ENCODE measurements at places on chromosomes 7 and 10.

DNA sequence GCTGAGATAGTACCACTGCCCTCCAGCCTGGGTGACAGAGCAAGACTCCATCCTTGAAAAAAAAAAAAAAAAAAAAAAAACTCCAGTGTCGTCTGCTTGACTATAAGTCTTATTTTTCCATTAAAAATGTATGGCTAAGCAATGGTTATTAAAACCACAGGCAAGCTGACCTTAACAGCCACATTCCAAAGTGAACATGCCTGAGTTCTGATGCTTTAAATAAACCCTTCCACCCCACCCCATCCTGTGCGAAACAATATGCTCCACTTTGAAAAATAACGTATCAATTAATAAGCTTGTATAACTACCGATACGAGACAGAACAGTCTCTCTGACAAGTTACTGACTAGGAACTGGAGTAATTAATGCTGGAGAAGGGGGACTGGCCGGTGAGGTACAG is 63.7 kb downstream of the LARP4B start:
- no peak for DNase-seq

- DNase-seq, result no peak
Measured at GRCh38 chr7:139749545-139749944, 28.3 kb downstream of the HIPK2 start.

DNA sequence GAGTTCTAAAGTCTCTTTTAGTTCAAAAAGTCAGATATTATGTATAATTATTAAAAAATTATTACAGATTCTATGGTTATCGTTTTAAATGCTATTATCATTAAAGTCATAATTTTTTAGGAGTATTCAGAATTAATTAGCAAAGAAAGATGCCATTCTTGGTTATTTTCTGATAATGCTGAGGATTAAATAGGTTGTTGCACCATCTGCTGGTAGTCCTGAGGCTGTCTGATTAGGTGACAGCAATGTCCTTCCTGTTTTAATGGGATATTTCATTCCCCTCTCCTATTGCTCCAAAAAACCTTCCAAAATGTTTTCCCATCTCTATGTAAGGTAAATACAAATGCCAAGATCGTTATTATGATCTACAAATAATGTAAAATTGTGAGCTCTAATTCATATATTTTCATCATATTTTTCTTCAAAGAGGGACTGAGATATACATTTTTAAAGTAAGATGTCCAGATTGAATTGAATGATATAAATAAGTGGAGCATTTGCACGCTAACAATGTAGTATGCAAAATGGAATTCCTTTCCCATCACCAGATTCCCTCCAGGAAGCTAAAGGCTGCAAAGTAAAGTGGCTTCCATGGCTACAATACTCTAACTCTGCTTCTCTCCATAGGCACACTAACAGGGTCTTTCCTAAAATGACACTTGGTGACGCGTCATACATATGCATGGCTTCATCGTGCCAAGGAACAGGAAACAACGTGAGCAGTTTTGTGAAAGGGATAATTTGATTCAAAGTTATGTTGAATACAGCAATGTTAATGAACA is 58.8 kb upstream of the AKR1E2 start:
- DNase-seq, result no peak

- DNase-seq, result no peak
Measured at GRCh38 chr10:500876-501275, 188.6 kb downstream of the DIP2C start.

- no peak for DNase-seq
Measured at GRCh38 chr7:74464931-74465886, 11.5 kb downstream of the GTF2IRD1 start.

DNA sequence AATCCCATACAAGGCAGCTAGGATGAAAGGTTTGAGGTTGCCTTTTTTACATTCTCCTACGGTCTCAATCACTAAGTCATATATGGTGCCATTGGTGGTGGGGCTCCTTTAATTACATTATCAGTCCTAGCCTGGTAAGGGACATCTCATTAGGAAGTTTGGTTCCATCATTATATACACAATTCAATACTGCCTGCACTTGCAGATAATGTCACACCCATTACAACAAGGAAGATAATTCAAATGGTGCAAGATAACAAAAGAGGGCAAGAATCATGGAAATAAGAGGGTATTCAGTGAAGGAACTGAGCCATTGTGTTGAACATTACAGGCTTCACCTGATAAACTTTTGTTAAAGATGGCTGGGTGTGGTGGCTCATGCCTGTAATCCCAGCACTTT is 1.7 kb upstream of the TMEM248 start:
- DNase-seq, result no peak

GRCh38 chr7:129359638-129360037 is 74.6 kb upstream of the STRIP2 start:
- no peak for DNase-seq

DNA sequence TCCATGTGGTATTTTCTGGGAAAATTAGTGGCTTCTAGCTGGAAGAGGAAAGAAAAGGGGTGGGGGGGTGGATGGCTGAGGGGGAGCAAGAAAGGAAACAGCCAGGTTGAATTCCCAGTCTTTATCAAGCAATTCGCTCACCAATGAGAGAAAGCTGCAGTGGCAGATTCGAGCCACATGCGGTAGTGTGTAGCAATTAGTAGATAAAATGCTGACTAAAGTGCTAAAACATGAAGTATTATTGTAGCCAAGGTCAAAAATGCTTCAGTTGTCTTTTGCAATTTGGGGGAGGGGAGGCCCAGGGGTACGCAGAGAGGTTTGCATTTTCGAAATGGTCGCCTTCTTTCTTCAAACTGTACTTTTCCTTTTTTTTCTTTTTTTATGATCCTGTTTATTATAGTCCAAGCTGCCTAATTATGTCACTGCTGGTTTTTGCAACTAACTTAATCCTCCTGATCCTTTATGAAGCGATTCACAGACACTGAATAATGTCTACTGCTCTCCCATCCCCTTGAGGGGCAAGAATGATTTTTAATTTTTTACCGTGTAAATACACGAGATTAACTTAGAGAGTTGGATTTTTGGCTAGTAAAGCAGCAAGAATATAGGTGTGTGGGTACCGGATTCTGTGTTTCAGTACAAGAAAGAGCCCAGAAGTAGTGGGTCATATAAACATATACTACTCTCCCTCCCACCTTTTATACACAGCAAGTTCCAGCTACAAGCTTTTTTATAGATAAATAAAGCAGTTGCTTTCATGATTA is 3.6 kb upstream of the ARID5B start:
- no peak for DNase-seq

DNA sequence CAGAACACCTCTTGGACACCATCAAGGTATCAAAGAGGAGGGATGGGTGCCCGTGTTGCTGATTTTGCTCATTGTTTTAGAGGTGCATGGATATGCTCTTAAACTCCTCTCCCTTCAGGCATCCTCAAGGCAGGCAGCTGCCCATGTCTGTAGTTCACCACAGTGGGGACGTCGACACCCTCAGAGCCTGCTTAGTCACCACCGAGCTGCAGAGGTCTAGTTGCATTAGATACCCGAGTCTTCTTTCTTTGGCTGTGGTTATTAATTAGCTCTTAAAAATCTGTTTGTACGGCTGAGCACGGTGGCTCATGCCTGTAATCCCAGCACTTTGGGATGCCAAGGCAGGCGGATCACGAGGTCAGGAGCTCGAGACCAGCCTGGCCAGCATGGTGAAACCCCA is 24.7 kb upstream of the TSPAN13 start:
- DNase-seq, result no peak

DNA sequence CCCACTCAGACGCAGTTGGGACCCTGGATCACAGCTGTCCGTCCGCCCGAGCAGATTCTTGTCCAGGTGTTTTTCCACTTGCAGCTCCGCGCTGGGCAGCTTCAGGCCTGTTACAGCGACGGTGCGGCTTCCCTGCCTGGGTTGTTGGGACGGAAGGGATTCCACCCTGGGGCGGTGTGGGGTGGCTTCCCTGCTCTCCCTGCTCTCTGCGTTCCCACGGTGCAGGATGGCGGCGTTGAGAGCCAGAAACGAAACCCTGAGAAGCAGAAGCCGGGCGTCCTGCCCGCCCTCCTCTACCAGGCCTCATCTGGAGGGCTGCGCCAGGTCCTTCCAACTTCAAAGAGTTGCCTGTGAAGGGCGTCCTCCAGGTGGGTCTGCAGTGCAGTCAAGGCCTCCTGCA is 194.4 kb downstream of the ADARB2 start:
- no peak for DNase-seq

DNA sequence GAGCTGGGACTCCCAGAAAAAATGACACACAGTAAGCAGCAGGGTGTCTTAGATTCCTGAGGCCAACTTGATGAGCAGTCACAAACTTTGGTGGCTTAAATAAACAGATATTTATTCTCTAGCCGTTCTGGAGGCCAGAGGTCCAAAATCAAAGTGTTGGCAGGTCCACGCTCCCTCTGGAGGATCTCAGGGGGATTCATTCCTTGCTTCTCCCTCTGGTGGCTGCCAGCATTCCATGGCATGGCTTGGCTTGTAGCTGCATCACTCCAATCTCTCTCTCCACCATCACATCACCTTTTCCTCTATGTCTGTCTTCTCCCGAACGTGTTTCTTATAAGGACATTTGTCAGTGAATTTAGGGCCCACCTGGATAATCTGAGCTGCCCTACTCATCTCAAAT is 98.4 kb downstream of the OSBPL3 start:
- no peak for DNase-seq

- DNase-seq, result no peak
Measured at GRCh38 chr10:100882252-100882651, 30.5 kb upstream of the SLF2 start.

- DNase-seq, result no peak
Measured at GRCh38 chr7:94088560-94088959, 84.4 kb upstream of the BET1 start.

DNA sequence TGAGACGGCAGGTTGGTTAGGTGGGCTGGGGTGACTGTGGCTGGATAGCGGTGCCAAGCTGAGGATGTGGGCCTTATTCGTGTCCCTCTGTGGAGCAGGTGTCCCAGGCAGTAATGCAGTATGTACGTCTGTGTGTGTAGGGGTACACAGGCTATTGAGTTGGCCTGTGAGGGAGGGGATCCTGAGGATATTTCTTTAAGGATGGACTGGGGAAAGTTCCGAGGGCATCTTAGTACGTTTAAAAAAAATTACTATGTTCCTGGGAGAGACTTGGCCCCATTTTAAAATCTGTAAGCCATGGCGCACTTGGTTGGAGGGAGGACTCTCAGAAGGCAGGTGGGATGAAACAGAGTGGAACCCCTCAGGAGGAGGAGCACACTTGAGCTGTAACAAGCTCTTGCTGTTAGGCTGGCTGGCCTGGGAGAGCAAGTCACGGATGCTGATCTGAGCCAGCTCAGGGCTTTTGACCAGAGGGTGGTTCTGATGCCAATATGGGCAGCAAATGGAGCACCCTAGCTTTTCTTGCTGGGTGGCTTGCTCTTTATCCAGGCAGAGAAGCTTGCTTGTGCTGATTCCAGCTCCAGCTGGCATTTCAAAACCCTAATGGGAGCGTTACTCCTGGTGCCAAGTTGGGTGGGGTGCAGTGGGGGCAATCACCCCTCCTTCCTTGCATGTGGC is 765 bp downstream of the WBP1L start:
- no peak for DNase-seq

DNA sequence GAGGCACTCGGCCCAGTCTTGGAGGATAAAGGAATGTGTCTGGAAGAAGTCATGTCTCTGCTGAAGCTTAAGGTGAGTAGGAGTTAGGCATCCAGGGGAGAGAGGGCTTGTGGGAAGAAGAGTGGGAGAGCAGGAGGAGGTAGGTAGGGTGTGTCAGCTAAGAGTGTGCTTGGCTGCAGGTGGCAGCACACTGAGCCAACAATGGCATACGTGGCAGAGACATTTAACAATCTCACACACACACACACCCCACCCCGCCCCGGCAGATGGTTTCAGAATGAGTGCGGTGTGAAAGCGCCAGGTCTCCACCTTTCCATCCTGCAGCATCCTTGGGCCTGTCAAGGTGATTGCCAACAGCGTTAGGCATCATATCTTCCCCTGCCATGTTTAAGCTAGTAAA is 11.2 kb upstream of the ARPC1A start:
- DNase-seq, result no peak

GRCh38 chr7:5773661-5774086 is 7.8 kb downstream of the RNF216 start:
- DNase-seq, result no peak

GRCh38 chr10:46227936-46228562 is 58.7 kb upstream of the ANTXRL start:
- DNase-seq, result no peak

- DNase-seq, result no peak
Measured at GRCh38 chr10:112360308-112361270, 13.3 kb upstream of the ACSL5 start.

DNA sequence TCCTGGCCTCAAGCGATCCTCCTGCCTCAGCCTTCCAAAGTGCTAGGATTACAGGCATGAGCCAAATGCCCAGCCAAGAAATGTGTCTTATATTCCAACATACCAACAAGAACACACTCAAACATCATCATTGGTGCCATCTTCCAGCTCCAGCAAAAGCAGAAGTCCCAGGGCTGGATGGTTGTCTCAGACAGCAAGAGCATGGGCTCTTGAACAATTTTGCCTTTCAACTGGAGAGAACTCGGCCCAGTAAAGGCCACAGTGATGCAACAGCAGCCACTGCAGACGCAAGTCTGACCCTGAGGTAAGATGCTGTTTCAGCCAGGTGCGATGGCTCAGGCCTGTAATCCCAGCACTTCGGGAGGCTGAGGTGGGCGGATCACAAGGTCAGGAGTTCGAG is 52.8 kb upstream of the NFE2L3 start:
- no peak for DNase-seq

GRCh38 chr10:69645296-69646184 is 15.5 kb downstream of the FAM241B start:
- DNase-seq, result no peak

- DNase-seq, result no peak
Measured at GRCh38 chr10:80064120-80064886, 14.2 kb upstream of the TMEM254 start.

DNA sequence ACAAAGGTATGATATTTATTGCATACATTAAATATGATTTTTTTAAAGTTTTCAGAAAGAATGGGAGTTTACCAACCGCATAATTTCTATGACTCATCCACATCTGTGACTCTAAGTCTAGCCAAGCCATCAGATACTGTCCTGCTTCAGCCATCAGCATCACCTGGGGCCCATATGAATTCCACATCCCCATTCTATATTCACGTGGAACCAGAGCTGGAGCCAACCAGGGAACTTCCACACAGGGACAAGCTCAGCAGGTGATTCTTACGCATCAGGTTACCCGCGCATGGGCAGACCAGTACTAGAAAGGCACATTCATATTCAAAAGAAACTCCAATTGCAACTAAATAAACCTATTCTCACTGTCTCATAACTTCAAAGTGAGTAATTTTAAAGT is 817.7 kb upstream of the IGFBP3 start:
- DNase-seq, result no peak

- DNase-seq, result no peak
Measured at GRCh38 chr7:49112222-49112621, 187.9 kb downstream of the CDC14C start.

All from stimulated activated CD8-positive, alpha-beta memory T cell treated with anti-CD3 and anti-CD28 coated beads, Interleukin-2, amount 100 ng/mL, for 1 hour (primary cell).